ENCODE measurements at places on chromosomes 5 and 9. TPM values are rescaled to one million over a fixed set of nuclear protein-coding genes. Genes with fewer than 3 reads are reported as not detected.

The BARHL1 gene
- not detected for total RNA-seq

The RXRA gene
- 31.0 TPM for total RNA-seq

The GRXCR2 gene
- not detected for total RNA-seq

The PCDHA11 gene
- total RNA-seq = 0.21 TPM

The TXNDC15 gene
- 43.0 TPM for total RNA-seq

The PCDHB5 gene
- total RNA-seq = 0.33 TPM

The ACTBL2 gene
- total RNA-seq = 0.16 TPM

The TPM2 gene
- total RNA-seq = 649 TPM
